ENCODE measurements at places on chromosomes 13 and 19. TPM values are rescaled to one million over a fixed set of nuclear protein-coding genes. Genes with fewer than 3 reads are reported as not detected.

- no peak for DNase-seq
Measured at GRCh38 chr19:28968721-28969120, 244.2 kb downstream of the UQCRFS1 start.

GRCh38 chr19:41925208-41926003, 2.8 kb downstream of the ERFL start:
- DNase-seq = no peak

- DNase-seq = no peak
Measured at GRCh38 chr19:17706750-17707181, 12.5 kb upstream of the MAP1S start.

DNA sequence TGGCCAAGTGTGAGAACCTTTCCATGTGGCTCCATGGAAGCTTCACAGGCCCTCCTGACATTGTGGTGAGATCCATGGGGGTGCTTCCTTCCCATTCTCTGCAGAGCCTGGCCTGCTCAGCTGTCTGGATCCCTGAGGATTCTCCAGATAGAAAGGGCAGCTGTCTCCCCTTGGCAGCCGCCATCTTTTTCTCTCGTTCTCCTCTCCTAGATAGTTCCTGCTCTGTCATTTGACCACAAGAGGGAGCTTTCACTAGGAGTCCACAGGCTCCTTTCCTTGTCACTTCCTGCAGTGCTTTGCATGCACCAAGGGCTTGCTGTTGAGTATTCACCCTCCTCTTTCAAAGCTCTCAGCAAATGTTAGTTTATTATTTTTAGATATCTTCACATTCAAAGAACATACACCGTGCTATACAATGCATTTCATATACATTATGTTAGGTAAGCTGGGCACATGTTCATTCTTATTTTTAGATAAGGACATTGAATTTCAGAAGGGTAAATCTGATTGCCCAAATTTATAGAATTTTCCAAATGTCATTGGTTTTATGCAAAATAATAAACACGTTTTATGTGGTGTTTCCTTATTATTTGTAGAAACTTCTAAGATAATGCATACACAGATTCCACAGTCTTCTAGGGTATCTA, 133.2 kb downstream of the FRY start:
- DNase-seq = no peak

GRCh38 chr13:44151474-44151873, 222.2 kb upstream of the SERP2 start:
- no peak for DNase-seq

GRCh38 chr13:38850868-38851626, 139.6 kb downstream of the STOML3 start:
- no peak for DNase-seq

DNA sequence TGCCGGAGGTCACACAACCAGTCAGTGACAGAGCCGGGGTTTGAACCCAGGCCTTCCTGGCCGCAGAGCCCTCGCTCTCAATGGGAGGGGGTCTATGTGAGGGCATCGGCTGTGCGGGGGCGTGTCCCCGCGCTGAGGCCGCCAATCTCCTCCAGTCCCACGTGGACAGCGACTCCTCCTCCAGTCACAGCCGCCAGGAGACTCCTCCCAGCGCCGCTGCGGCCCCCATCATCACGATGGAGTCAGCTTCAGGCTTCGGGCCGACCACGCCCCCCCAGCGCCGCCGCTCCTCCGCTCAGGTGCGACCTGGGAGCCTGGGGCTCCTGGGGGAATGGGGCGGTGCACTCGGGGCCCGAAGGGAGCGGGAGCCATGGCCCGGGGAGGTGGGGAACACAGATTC, 6.0 kb downstream of the SPRED3 start:
- DNase-seq = no peak

GRCh38 chr13:76833441-76833954, 52.7 kb downstream of the KCTD12 start:
- DNase-seq = no peak

DNA sequence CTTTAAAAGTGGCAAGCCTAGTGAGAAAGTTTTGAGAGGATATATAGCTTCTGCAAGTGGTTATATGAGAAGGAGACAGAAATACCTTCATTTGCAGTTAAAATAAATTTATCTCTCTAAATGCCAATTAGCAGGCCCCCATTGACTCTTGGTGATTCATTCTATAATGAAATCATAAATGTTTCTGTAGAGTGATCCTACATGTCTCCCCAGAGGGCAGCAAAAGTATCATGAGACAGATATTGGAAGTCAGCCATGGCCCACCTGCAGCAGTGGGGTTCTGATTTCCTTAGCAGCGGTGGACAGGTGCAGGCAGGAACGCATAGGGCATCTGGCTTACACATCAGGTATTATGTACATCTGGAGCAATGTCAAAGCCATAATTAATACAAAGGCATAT, 385.4 kb upstream of the SLC10A2 start:
- DNase-seq = no peak

DNA sequence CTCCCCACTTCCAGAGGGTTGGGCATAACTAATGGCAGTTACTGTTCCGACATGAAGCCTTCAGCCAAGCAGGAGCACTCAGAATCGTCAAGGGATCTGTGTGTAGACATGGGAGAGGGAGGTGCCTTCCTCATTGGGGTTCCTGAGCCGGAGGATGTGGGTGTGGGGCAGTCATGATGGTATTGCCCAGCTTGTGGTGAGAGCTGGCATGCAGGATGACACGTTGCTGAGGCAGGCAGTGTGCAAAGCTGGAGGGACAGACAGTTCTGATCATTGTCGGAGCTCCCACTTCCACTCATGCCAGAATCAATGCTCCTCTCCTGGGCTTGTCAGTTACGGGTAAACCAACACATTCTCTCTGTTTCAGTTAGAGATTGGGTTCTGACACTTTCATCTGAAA, 83.9 kb upstream of the TSC22D1 start:
- DNase-seq = no peak

- no peak for DNase-seq
Measured at GRCh38 chr13:24287748-24288287, 21.6 kb upstream of the C1QTNF9 start.

- DNase-seq = no peak
Measured at GRCh38 chr19:7419777-7420439, 68.9 kb downstream of the PEX11G start.

GRCh38 chr13:32852526-32852925, 163.7 kb upstream of the KL start:
- DNase-seq = no peak

DNA sequence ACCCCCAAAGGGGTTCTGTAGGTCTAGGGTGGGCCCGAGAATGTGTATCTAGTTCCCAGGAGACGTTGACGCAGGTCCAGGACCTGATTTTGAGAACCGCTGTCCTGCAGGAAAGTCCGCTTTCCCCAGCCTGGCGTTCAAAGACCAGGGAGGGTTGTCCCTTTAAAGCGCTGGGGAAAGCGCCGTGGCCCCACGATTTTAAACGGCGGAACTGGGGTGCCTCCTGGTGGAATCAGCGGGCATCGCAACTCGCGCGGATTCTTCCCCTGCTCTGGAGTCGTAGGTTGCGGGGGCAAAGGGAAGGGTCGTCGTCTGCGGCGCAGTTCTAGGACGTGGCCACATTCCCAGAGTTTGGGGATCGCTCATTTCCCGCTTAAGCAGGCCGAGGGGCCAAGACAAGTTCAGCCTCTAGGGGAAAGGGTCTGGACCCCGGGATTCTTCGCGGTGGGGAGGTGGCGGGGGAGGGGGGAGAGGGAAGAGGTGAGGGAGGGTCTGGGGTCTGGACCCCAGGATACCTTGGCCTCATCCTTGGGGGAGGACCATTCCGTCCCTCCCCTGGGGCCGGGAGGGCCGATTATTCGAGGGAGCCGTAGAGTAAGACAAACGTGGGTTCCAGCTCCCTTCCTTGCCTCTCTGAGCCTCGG, 7.7 kb downstream of the PNMA8B start:
- no peak for DNase-seq

DNA sequence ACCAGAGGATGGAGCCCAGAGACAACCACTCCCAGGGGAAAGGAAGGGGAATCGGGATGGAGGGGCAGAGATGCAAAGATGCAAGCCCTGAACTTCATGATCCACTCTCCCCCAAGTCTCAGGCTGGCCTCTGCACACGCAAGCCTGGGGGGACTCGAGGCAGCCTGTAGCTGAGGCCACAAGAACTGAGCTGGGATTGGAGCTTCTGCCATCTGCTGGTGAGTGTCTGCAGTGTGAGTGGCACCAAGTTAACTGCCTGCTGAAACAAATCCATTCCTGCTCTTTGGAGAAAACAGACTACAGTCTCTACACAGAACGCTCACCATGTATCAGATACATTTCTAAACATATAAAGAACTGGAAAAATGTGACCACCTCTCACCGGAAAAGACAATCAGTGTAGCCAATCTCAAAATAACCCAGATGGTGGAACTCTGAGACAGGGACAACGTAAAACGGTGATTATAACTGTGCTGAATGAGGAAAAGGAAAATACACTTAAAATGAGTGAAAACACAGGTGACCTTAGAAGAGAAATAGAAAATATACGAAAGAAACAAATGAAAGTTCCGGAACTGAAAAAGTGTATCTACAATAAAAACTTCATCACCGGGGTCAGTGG, 62.1 kb downstream of the KLF2 start:
- DNase-seq = no peak

- no peak for DNase-seq
Measured at GRCh38 chr13:112831801-112832200, 137.2 kb upstream of the MCF2L start.

DNA sequence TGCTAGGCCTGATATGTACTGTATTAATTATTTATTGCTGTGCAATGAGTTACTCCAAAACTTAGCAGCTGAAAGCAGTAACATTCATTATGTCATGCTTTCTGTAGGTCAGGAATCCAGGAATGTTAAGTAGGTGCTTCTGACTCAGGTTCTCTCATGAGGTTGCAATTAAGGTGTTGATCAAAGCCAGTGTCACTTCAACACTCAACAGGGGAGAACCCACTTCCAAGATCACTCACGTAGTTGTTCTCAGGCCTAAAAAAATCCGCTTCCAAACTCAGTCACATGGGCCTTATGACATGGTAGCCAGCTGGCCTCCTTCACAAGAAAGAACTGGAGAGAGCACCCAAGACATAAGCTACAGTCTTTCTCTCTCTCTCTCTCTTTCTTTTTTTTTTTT, 211.1 kb upstream of the NBEA start:
- DNase-seq = no peak

FCGBP gene
- 108 TPM for total RNA-seq

C19orf18 gene
- total RNA-seq = 1.3 TPM

GIPC3 gene
- total RNA-seq = 1.8 TPM

SCEL gene
- total RNA-seq = 0.13 TPM

EPS8L1 gene
- total RNA-seq = 0.58 TPM

ELANE gene
- total RNA-seq = 1.3 TPM

SIAH3 gene
- total RNA-seq = not detected

SYNE4 gene
- not detected for total RNA-seq

EFNA2 gene
- not detected for total RNA-seq

CGB5 gene
- not detected for total RNA-seq

All from mesenteric fat pad (tissue), 1 donor.